ENCODE measurements at places on chromosomes 12 and 14. TPM values are rescaled to one million over a fixed set of nuclear protein-coding genes. Genes with fewer than 3 reads are reported as not detected.

Gene RNF212B
- not detected for total RNA-seq

- DNase-seq: no peak
Observed at GRCh38 chr12:120830052-120830940, 73.9 kb downstream of the SPPL3 start.

DNA sequence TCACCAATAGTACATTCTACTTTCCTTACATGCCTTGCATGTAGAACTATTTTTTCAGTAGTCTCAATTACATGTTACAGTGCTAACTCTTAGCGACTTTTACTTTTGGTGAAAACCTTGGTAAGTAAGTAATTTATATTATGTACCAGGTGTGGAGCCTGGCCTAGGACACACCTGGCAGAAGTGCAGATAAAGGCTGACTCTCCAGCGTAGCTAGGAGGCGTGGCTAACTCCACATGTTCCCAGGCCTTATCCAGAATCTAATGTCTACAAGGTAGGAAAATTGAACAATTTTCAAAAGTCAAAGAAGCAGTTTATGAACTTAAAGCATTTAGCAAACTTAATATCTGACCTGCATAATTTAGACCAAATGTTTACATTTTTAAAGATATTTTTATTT lies 157.4 kb downstream of the DHRS2 start:
- no peak for DNase-seq

GRCh38 chr12:33581613-33582122 lies 142.0 kb upstream of the SYT10 start:
- DNase-seq: no peak

Measured in activated B cell treated with CpG ODN at 0.5 μM for 24 hours (primary cell).